Activated naive CD8-positive, alpha-beta T cell treated with anti-CD3 and anti-CD28 coated beads for 36 hours (primary cell): ENCODE measurements at places on chromosomes 2 and 18. TPM values are rescaled to one million over a fixed set of nuclear protein-coding genes. Genes with fewer than 3 reads are reported as not detected.

DNA sequence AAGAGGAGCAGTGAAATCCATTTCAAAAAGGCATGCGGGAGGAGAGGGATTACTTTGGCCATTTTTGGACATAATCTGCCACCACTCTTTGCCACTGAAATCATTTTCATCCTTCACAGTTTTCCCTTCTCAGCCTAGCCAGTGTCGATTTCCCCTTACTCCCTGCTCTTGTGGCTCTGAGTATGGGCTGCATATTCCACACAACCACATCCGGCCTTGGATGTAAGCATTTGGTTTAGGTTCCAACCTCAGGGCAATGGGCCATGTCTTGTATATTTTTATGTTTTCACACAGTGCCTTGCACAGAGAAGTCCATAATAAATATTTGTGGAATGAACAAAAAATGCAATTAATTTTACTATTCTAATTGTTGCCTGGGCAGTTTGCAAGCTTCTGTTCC lies 7.7 kb upstream of the SERPINE2 start:
- H3K27ac ChIP-seq: no peak overlapping the region
- no peak overlapping the region for H3K4me3 ChIP-seq
- H3K4me1 ChIP-seq: no peaks in the 10 kb centered on the region
- no peak for DNase-seq
- H3K27me3 ChIP-seq: peaks cover 43% of the 10 kb centered on the region
- H3K36me3 ChIP-seq: no peaks in the 10 kb centered on the region

DNA sequence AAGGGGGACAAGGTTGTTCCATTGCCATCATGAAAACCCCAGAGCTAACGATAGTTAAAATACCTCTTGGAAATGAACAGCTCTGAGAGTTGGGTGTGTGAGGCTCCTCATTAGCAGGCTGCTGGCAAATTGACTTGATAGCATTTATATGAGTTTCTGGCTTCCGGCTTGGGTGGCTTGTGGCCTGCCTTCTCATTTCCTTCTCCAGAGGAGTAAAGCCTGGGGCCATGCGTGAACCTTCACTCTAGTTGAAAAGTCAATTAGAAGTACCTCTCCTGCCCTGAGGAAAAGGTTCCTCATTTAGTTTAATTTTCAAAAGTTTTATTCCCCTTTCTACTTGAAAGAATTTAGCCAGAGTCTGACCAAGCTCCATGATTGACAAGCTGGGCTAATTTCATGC lies 67.1 kb downstream of the MGAT5 start:
- DNase-seq: peak; percentile 20
- no peaks in the 10 kb centered on the region for H3K27me3 ChIP-seq
- no peak overlapping the region for H3K4me3 ChIP-seq
- peaks cover 53% of the 10 kb centered on the region for H3K36me3 ChIP-seq
- peak overlapping the region; percentile 53 for H3K27ac ChIP-seq

DNA sequence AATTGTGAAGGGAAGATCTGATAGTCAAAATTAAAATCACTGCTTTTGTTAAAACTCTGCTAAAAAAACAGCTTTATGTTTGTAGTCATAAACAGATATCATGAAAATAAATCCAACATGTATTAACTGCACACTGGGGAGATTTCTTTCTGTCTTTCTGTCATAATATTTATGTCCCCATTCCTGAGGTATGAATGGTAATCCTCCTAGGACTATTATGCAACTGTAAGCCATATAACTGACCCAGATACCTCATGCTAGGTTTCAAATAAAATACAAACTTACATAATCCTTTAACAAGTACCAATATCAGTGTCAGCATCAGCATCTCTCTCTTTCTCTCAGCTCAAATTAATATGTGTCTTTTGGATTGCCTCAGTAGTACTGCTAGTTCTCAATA lies 18.2 kb downstream of the IFIH1 start:
- H3K27ac ChIP-seq: no peak overlapping the region
- DNase-seq: no peak
- peaks cover 1% of the 10 kb centered on the region for H3K36me3 ChIP-seq
- H3K4me1 ChIP-seq: peaks cover 2% of the 10 kb centered on the region
- H3K4me3 ChIP-seq: no peak overlapping the region

GRCh38 chr2:75309596-75310463 lies 110.5 kb upstream of the TACR1 start:
- DNase-seq: no peak
- H3K27me3 ChIP-seq: no peaks in the 10 kb centered on the region
- H3K4me3 ChIP-seq: no peak overlapping the region
- no peak overlapping the region for H3K27ac ChIP-seq
- peaks cover 3% of the 10 kb centered on the region for H3K4me1 ChIP-seq

- DNase-seq: no peak
- H3K36me3 ChIP-seq: no peaks in the 10 kb centered on the region
- no peaks in the 10 kb centered on the region for H3K4me1 ChIP-seq
- H3K4me3 ChIP-seq: no peak overlapping the region
These were observed 21.2 kb downstream of the HS1BP3 start for GRCh38 chr2:20629581-20630171.

GRCh38 chr2:44909831-44910230 lies 31.7 kb upstream of the SIX3 start:
- H3K27me3 ChIP-seq: peaks cover 28% of the 10 kb centered on the region
- H3K4me3 ChIP-seq: no peak overlapping the region
- H3K27ac ChIP-seq: no peak overlapping the region
- no peak for DNase-seq
- H3K4me1 ChIP-seq: no peaks in the 10 kb centered on the region

DNA sequence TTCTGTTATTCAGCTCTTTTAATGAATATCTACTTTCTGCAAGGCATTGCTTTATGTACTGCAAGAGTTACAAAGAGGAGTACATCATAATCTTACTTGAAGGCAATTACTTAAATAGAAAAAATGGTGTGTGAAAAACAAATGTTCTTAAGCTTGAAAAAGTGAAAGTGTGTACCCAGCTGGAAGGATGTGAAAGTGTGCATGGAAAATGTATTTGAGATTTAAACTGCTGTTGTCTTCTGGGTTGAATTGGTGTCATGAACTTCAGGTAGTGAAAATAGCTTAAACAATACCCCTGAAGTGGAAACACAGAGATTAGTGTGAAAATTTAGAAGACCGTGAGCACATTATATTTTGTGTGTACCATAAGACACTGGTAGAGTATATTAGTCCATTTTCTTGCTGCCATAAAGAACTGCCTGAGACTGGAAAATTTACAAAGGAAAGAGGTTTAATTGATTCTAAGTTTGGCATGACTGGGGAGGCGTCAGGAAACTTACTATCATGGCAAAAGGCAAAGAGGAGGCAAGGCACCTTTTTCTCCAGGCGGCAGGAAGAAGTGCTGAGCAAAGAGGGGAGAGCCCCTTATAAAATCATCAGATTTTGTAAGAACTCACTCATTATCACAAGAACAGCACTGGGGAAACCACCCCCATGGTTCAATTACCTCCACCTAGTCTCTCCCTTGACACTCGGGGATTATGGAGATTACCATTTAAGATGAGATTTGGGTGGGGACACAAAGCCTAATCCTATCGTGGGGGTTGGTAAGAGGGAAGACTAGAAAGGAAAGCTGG lies 38.8 kb downstream of the SCN2A start:
- H3K27ac ChIP-seq: peak overlapping the region; percentile 96
- DNase-seq: no peak
- H3K36me3 ChIP-seq: peaks cover 20% of the 10 kb centered on the region

DNA sequence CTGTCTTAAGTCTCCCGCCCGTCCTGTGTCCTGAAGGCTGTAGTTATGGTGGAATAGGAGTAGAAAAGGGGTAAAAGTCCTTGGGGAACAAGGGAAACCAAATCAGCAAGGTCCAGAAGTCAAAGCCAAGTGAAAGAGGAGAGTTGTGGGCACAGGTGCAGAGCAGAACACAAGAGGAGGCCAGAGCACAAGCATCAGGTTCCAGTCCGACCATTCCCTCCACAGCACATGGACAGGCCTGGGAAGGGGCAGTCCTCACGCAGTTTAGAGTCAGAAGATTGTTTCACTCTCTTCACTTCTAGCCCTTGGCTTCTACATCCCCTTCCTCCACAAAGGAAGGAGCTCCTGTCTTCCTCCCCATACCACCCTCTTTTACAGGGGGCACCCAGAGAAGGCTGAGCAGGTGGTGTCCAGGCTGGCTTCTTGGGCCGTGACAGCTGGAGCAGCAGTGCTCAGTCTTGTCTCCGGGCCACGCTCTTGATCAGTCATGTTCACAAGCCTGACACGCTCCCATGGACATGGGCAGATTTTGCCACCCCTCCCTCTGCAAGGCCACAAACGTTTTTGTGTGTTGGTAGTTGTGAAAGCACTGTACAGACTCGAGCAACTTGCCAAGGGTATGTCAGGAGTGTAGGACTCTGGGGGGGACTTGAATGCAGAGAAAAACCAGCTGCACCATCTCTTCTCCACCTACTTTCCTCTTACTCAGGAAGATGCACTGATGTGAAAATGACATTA lies 138.5 kb upstream of the DAPL1 start:
- H3K27me3 ChIP-seq: no peaks in the 10 kb centered on the region
- H3K36me3 ChIP-seq: peaks cover 7% of the 10 kb centered on the region
- no peaks in the 10 kb centered on the region for H3K4me1 ChIP-seq
- H3K27ac ChIP-seq: no peak overlapping the region

DNA sequence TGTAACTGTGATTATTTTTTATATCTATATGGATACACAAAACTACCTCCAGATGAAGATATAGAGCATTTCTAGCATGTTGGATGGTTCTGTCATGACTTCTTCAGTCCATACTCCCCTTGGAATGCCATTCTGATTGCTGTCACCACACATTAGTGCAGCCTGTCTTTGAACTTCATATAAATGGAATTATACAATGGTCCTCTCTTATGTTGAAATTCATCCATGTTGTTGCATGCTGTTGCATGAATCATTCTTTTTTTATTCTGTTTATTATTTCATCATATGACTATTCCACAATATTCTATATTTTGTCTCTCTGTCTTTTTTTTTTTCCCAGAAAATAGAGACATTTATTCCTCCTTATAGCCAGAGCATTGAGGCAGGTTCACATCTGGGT lies 74.1 kb downstream of the OSBPL6 start:
- no peaks in the 10 kb centered on the region for H3K27me3 ChIP-seq
- H3K4me1 ChIP-seq: peaks cover 2% of the 10 kb centered on the region
- H3K4me3 ChIP-seq: no peak overlapping the region
- no peak for DNase-seq

- H3K36me3 ChIP-seq: no peaks in the 10 kb centered on the region
- H3K27ac ChIP-seq: no peak overlapping the region
- no peaks in the 10 kb centered on the region for H3K4me1 ChIP-seq
- DNase-seq: no peak
These were observed 467.7 kb downstream of the EPHA4 start for GRCh38 chr2:221104361-221104811.

- DNase-seq: peak; percentile 35
- H3K4me3 ChIP-seq: peak overlapping the region; percentile 68
- H3K27ac ChIP-seq: peak overlapping the region; percentile 91
- H3K36me3 ChIP-seq: peaks cover 29% of the 10 kb centered on the region
- H3K4me1 ChIP-seq: peaks cover 54% of the 10 kb centered on the region
These were observed 65.8 kb downstream of the RBMS1 start for GRCh38 chr2:160427629-160428404.

- H3K36me3 ChIP-seq: no peaks in the 10 kb centered on the region
- no peak for DNase-seq
- no peak overlapping the region for H3K27ac ChIP-seq
- H3K4me3 ChIP-seq: no peak overlapping the region
- H3K27me3 ChIP-seq: peaks cover 25% of the 10 kb centered on the region
These were observed 83.5 kb downstream of the IRS1 start for GRCh38 chr2:226716126-226716525.

- no peak for DNase-seq
- H3K4me1 ChIP-seq: no peaks in the 10 kb centered on the region
- H3K27ac ChIP-seq: no peak overlapping the region
- no peak overlapping the region for H3K4me3 ChIP-seq
- peaks cover 6% of the 10 kb centered on the region for H3K36me3 ChIP-seq
- H3K27me3 ChIP-seq: no peaks in the 10 kb centered on the region
These were observed 39.6 kb downstream of the HS1BP3 start for GRCh38 chr2:20611077-20611843.

DNA sequence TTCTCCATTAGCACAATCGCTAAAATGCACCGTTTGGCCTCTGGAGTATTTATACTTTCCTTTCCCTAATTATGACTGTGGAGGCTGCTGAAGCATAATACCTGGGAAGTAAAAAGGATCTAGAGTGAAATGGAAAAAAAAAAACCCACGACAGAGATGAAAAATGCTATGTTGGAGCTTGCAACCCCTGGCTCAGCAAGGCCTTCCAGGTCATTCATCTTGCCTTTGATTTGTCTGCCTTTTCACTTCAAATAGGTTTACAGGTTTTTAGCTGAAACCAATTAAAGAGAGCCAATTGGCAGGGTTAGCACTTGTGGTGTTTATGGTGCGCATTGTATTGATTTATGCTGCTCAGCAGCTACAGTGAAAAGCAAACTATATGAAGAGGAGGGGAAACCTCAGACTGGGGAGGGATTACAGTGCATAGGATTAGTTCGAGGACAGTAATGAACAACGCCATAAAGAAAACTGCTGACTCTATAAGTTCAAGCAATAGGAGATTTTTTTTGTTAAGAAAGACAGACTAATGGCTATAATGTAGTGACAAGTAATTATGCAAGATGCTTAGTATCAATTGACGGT lies 347.9 kb downstream of the MEIS1 start:
- H3K27me3 ChIP-seq: no peaks in the 10 kb centered on the region
- no peak overlapping the region for H3K4me3 ChIP-seq
- no peaks in the 10 kb centered on the region for H3K4me1 ChIP-seq
- DNase-seq: no peak
- no peak overlapping the region for H3K27ac ChIP-seq
- H3K36me3 ChIP-seq: no peaks in the 10 kb centered on the region

DNA sequence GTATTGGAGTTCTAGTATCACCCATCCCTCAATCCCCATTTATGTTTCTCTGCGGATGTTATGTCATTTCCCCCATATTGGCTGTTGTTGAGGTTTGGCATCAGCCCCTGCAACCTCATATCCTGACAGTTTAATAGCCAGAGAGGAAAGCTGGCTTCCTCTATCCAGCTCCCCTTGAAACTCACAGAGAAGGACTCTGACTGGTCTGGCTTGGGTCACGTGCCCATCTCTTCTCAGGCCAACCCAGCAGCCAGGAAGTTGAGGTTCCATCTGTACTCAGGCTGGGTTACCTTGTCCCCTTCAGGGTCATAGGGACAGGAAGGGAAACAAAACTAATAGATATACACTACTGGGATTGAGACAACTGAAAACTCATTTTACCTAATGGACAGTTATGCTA lies 148.0 kb upstream of the SLC14A2 start:
- H3K27me3 ChIP-seq: no peaks in the 10 kb centered on the region
- no peak overlapping the region for H3K27ac ChIP-seq
- H3K4me3 ChIP-seq: no peak overlapping the region
- DNase-seq: no peak

GRCh38 chr2:67997903-67998302 lies 64.9 kb downstream of the C1D start:
- peaks cover 26% of the 10 kb centered on the region for H3K27me3 ChIP-seq
- no peaks in the 10 kb centered on the region for H3K36me3 ChIP-seq
- no peaks in the 10 kb centered on the region for H3K4me1 ChIP-seq
- no peak for DNase-seq

The NOTO gene
- not detected for total RNA-seq

The SDC1 gene
- total RNA-seq: not detected

The ARHGEF4 gene
- total RNA-seq: 2.8 TPM

The LBH gene
- 89.2 TPM for total RNA-seq

The ARHGAP28 gene
- total RNA-seq: not detected

The ZAP70 gene
- 198 TPM for total RNA-seq

The CD207 gene
- not detected for total RNA-seq

The AOX1 gene
- total RNA-seq: not detected

The COL4A3 gene
- total RNA-seq: not detected
